ENCODE measurements at places on chromosomes 2 and 18. TPM values are rescaled to one million over a fixed set of nuclear protein-coding genes. Genes with fewer than 3 reads are reported as not detected.
A peak's percentile ranks its signal among the peaks of the same experiment; 100 is the strongest.

Gene TUBA3E
- not detected for total RNA-seq

Gene CNGA3
- total RNA-seq = not detected

DNA sequence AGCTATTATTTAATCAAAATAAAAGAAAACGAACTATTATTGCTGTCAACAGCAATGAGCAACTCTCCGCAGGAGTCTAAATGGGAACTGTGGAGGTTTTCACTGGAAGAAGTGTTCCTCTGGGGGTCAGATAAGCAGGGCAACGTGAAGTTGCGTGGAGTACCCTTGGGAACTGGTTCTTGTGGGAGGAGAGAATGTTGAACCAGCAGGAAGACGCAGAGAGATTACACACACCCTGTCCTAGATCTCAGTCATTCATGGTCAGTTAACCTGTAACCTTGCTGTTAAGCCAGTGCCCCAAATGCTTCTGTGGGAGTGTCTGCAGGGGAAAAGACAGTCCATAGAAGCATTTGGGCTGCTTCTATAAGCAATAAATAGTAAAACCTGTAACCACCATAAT lies 20.4 kb upstream of the CABLES1 start:
- H3K36me3 ChIP-seq = no peaks in the 10 kb centered on the region
- H3K4me3 ChIP-seq = no peak overlapping the region
- H3K27me3 ChIP-seq = no peaks in the 10 kb centered on the region
- peaks cover 13% of the 10 kb centered on the region for H3K4me1 ChIP-seq
- no peak overlapping the region for H3K27ac ChIP-seq

DNA sequence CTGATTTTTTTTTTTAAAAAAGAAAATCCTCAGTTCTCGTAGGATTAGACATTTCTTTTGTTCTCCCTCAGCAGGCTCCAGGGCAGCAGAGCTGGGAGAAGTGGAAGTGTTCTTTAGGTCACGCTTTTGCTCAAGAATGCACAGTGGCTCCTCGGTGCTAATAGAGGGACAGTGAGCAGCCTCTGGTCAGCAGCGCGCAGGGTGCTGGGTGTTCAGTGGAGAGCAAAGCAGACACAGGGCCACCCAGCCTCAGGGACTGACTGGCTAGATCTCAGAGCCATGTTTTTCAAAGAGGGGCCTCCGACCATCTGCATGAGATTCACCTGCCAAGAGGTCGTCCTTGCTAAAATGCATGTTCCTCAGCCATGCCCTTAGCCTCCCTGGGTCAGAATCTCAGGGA lies 218.8 kb downstream of the HAUS1 start:
- no peaks in the 10 kb centered on the region for H3K36me3 ChIP-seq
- no peaks in the 10 kb centered on the region for H3K27me3 ChIP-seq
- peaks cover 1% of the 10 kb centered on the region for H3K4me1 ChIP-seq

- DNase-seq = no peak
- H3K27me3 ChIP-seq = no peaks in the 10 kb centered on the region
- H3K4me3 ChIP-seq = no peak overlapping the region
- peaks cover 11% of the 10 kb centered on the region for H3K4me1 ChIP-seq
- H3K27ac ChIP-seq = no peak overlapping the region
- H3K36me3 ChIP-seq = no peaks in the 10 kb centered on the region
Observed at GRCh38 chr2:162092658-162093556, 18.9 kb upstream of the DPP4 start.

DNA sequence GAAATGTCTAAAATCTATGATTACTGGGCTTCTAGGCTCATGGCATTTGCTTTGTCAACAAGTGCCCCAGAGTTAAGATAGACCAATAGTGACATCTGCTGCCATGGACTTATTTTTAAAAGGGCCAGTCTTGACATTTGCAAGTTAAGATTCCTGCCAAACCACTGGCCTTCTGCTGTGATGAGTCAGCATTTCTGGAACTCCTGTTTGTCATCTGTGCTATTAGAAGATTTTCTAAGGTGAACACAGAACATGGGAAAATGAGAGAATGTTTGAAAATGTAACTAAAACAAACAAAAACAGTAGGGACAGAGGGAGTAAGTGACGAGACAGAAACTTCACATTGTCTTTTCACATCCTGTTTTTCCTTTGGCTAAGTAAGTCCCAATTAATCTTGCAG lies 93.7 kb upstream of the WDR75 start:
- no peaks in the 10 kb centered on the region for H3K27me3 ChIP-seq
- H3K36me3 ChIP-seq = peaks cover 15% of the 10 kb centered on the region
- no peak for DNase-seq

DNA sequence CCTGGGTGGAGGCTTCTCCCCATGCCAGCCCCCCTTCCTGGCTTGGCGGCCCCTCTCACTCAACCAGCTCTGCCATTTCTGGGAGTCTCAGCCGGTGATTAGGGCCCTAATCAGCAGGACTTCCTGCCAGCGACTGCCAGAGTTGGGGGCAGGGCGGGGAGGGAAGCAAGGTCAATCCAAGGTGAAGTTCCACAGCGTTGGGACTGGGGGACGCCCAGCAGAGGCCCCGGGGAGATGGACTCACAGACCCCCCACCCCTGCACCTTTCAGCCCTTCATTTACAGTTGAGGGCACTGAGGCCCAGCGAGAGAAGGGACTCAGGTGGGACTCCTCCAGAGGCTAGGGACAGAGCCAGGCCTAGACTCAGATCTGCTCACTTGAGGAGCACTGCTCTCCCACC lies 65.3 kb downstream of the TNS1 start:
- H3K4me1 ChIP-seq = no peaks in the 10 kb centered on the region
- H3K36me3 ChIP-seq = no peaks in the 10 kb centered on the region
- no peak overlapping the region for H3K27ac ChIP-seq
- peaks cover 22% of the 10 kb centered on the region for H3K27me3 ChIP-seq
- DNase-seq = no peak

DNA sequence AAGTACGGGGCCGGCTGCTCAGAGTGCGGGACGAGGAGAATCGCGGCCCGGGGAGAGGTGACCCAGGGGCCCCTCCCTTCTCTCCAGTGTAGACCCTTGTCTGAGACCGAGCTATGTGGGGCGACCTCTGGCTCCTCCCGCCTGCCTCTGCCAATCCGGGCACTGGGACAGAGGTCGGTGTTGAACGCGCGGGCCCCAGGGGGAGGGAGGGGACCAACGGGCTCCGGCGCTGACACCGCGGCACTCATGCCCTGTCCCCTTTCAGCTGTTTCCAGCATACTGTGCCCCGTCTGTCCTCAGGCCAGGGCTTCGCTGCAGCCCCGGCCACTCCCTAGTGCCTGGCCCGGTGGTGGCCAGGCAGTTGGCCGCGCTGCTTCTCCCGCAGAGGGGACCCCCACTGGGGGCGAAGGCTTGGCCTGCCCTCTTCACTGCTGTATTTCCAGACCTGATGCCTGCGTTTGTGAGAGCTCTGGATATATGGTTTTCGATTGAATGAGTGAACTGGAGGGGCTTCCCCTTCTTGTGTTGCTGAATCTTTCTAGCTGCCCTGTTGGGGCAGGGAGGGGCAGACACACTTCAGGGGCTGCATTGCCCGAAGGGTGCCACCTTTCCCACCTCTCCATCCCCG lies 809 bp downstream of the DBI start:
- H3K4me3 ChIP-seq = peak overlapping the region; percentile 100
- H3K4me1 ChIP-seq = peaks cover 32% of the 10 kb centered on the region
- no peaks in the 10 kb centered on the region for H3K27me3 ChIP-seq
- peaks cover 59% of the 10 kb centered on the region for H3K36me3 ChIP-seq
- H3K27ac ChIP-seq = peak overlapping the region; percentile 100

DNA sequence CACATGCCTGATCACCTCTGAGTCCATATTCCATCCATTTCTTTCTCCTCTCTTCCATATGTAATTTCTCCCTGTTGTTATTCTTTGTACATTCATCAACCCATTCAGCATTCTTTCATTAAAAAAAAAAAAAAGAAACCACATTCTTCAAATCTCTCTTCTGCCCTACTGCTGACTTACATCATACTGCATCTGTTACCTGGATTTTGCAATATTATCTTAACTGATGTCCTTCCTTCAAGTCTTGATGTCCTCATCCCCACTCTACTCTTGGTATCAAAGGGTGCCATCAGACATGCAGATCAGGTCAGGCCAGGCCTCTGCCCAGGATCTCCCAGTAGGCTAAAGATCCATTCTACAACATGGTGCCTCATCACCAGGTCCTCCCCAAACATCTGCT lies 90.6 kb downstream of the SGPP2 start:
- no peak overlapping the region for H3K4me3 ChIP-seq
- H3K27me3 ChIP-seq = peaks cover 16% of the 10 kb centered on the region
- no peaks in the 10 kb centered on the region for H3K4me1 ChIP-seq
- no peaks in the 10 kb centered on the region for H3K36me3 ChIP-seq
- DNase-seq = no peak

GRCh38 chr2:156320486-156321098 lies 11.9 kb downstream of the NR4A2 start:
- peaks cover 91% of the 10 kb centered on the region for H3K27me3 ChIP-seq
- H3K36me3 ChIP-seq = peaks cover 33% of the 10 kb centered on the region
- H3K27ac ChIP-seq = no peak overlapping the region
- DNase-seq = no peak
- H3K4me3 ChIP-seq = peak overlapping the region; percentile 32

Gene APLF
- 2.7 TPM for total RNA-seq

GRCh38 chr2:237165405-237166276 lies 80.0 kb downstream of the COPS8 start:
- H3K4me3 ChIP-seq = no peak overlapping the region
- no peaks in the 10 kb centered on the region for H3K36me3 ChIP-seq
- no peak for DNase-seq
- H3K27me3 ChIP-seq = peaks cover 4% of the 10 kb centered on the region

Gene ARHGAP25
- 47.4 TPM for total RNA-seq

Gene LCT
- 0.34 TPM for total RNA-seq

Gene DTNA
- total RNA-seq = 0.66 TPM

GRCh38 chr18:57439985-57440330 lies 4.8 kb downstream of the ONECUT2 start:
- H3K36me3 ChIP-seq = no peaks in the 10 kb centered on the region
- peaks cover 36% of the 10 kb centered on the region for H3K4me1 ChIP-seq
- H3K4me3 ChIP-seq = no peak overlapping the region
- H3K27me3 ChIP-seq = peaks cover 94% of the 10 kb centered on the region

All from activated naive CD8-positive, alpha-beta T cell treated with anti-CD3 and anti-CD28 coated beads for 36 hours (primary cell).